ENCODE measurements at places on chromosomes 3 and 15.
A peak's percentile ranks its signal among the peaks of the same experiment; 100 is the strongest.

DNA sequence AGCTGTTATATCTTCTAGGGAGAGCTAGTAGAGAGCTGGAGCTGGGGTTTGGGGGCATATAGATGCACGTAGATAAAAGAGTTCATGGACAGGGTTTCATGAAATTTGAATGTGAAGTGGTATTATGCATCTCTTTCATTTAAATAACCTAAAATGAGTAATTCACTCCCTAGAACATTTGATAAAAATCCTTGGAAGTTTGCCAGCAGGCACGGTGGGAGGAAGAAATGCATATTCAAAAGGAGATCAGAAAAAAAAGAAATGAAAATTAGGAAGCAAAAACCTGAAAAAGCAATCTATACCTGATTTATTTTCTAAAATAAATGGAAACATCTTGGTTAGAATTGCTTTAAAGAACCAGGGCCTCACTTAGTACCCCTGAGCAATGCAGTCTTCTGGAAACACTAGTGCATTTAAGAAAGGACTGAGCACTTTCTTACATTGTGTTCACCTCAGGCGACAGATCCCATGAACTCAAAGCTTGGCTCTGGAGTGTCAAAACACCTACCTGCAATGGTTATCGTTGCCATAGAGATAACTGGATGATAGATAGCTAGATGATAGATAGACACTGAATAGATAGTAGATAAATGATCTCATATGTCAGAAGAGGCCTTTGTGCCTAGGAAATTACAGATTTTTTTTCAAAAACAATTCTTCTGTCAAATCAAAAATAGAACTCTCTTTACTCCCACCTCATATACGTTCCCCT lies 458.6 kb upstream of the THRB start:
- no peak for DNase-seq

- DNase-seq = no peak
Observed at GRCh38 chr3:102866845-102867244, 432.0 kb downstream of the ZPLD1 start.

DNA sequence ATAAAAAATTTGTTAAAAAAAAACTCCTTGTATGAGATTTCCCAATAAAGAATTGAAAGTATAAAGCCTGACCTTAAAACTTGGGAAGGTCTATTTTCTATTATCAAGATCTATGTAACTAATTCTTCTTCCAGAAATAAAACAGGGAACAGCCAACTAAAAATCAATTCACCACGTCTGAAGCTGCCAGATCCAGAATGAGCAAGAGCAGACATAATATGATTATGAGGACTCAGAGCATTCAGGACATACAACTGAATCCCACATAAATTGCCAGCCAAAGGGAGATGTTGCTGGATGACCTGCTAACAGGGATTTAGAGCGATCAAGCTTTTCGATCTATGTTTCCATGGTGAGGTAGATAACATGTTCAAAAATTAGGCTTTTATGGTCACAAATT lies 1151.3 kb upstream of the CADM2 start:
- no peak for DNase-seq

DNA sequence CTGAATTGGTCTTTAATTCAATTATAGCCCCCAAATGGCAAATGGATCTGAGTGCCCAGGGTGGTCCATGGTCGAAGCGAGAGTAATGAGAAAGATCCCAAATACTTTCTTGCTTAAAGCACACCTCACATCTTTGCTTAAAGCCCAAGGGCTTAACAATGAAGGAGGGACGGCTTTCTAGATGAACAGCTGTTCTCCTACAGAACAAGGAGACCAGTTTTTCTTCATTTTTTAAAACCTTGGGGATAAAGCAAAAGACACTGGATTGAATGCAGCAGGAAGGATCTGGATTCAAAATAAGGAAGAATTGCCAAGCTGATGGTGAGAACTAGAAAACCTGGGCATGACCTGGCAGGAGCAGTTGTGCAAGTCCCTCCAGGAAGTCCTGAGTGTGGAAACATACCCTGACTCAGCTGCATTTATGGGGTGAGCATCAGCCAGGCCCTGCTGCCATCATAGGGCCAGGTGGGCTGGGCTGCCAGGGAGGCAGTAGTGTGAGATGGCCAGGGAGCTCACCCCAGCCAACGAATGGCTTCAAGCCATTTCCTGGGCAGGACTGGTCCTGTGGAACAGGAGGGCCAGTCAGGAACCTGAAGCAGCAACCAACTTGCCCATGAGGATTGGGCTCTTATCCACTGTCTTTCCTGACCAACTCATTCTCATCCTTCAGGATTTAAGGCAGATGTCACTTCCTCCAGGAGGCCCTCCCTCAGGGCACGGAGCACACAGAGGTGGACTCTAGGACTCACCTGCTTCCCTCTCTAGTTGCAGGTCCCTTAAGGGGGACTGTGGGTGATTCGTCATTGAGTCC lies 18.4 kb upstream of the RHCG start:
- DNase-seq = no peak

DNA sequence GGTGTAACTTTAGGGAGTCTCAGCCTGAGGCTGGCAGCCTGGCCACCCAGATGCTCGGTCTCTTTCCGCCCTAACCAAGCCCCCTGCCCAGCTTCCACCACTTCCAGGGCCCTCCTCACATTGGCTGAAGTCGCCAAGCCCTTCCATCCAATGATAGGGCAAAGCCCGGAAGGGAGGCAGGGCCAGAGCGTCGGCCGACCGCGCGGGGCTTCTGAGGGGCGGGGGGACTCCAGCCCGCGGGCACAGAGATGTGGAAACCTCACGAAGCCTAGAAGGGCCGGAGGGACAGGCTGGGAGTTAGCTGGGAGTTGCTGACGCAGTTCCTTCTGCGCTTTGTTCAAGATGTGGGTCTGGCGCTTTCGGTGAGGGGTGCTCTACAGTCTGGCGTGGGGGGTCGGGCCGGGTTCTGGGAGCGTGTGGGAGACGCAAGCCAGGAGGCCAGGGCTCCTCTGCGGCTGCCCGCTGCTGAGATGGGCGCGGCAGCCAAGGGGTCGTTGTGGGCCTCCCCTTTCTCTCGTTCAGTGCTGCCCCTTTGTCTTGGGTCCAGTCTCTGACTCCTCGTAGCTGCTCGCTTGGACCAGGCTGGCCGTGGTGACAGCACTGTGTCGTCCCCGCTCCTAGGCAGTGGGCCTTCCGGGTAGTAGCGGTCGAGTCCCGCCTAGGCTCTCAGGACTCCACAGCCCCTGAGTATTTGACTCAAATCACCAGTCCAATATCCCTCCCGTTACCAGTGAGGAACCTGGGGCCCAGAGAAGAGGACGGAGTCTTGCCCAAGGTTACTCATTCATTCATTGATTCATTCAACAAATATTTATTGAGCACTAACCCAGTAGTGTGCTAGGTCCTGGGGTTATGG lies at the start of gene ZNF660:
Gene ZNF660, plus strand, starts transcription at position 319 of the 856 bp plus-strand sequence. CDS start 9,230 bp downstream, outside the sequence.
- DNase-seq = peak; percentile 66

DNA sequence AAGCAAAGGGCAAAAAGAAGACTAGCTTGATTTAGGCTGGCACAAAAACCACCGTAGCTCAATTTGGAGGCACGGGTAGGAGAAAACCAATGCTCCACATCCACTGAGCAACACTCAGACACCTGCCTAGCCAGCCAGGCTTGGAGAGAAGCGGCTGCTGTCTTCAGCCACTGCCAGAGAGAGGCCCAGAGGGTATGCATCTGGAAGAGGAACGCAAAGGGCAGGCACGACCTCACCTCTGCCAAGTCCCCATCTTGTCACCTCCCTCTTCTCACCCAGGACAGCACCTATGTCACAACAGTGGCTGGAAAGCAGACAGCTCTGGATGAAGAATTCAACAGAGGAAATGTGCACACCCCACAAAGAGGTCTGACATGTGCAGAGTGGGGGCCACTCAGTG lies 93.5 kb downstream of the ADAMTS17 start:
- DNase-seq = no peak

DNA sequence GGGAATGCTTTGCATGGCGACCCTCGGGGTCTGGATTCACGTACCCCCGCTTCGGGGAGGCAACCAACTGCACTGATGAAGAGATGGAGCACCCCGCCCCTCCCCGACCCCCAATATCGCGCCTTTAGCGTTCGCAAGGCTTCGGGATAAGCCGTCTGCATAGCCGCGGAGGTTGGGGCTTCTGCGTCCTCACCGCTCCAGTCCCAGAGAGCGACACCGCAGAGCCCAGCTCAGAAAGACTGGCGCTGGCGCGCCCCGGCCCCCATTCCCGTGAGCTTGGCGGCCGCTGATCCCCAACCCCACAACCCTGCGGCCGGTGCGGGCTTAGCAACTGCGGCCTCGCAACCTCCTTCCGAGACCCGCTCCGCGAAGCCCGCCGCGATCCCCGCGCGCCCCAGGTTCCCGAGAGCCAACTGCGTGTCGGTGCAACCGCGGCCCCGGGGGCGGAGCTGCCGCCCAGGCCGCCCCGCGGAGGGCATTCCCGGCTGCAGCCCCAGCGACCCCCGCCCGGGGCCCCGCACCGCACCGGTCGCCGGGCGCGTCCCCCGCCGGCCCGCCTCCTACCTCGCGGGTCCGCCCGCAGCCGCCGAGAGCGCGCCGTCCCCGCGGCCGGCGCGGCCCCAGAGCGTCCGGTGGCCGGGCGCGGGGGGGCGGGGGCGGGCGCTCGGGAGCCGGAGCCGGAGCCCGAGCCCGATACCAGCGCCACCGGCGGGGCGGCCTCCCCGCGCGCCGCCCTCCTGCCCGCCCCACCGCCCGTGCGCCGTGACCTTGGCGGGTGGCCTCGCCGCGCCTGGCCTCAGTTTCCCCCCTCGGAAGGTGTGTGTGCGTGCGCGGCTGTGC lies 79.5 kb downstream of the IQSEC1 start:
- no peak for DNase-seq

- DNase-seq = no peak
Observed at GRCh38 chr3:105791919-105792786, 76.7 kb downstream of the CBLB start.

DNA sequence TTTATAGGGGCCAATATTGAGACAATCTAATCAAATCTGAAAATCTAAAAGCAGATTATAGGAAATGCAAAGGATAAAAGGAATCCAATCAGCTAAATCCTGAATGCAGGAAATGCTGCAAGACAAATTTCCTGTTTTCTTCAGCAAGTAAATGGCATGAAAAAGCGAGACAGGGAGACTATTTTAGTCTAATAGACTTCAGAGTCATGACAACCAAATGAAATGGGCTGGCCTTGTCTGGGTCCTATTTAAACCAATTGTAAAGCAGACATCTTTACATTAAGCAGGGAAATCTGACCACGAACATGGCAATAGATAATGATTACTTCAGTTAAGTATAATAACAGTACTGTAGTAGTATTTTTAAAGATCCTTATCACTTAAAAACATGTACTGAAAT lies 2.1 kb downstream of the DBR1 start:
- DNase-seq = no peak

DNA sequence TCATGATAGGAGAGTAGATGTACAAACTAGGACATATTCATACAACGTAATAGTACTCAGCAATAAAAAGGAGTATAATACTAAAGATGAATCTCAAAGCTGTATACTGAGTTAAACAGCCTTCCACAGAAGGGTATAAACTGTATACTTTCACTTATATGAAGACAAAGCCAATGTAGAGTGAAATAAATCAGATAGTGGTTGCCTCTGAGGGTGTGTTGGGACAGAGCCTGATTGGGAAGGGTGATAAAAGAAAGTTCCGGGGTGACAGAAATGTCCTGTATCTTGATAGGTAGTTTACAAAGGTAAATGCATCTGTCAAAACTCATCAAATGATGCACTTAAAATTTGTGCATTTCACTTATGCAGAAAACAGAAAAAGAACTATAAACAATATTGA lies 122.5 kb downstream of the ADAM10 start:
- DNase-seq = no peak

GRCh38 chr3:143083781-143084180 lies 35.8 kb upstream of the CHST2 start:
- no peak for DNase-seq

DNA sequence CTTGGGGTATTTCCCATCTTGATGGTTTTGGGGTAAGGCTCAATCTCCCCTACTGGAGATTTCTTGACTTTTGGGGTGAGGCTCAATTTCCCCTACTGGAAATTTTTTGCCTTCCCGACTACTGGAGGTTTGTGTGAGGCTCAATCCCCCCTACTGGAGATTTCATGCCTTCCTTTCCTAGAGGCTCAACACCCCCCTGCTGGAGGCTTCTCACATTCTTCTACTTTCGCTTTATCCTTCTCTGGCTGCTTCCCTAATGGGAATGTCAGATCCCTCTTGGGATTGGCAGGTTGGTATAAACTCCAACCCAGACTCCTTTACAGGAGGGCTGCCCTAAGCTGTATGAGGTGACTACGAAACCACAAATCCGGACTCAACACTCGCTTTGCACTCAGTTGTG lies 49.2 kb downstream of the KATNBL1 start:
- no peak for DNase-seq

DNA sequence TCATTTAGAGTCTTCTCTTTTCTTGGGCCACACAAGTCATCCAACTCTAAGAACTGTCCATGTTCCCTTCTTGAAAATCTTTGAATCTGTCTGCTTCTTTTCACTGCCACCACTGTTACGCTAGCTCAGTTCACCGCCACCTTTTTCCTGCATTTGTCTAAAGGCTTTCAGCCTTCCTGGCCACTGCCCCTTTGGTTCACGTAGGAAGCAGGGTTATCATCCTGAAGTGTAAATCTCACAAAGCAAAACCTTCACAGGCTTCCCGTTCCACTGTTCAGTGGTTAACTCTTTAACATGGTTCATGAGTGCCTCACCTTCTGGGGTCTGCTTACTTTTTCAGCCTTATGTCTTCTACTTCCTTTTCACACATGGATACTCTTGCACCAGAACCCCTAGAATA lies 26.3 kb upstream of the CCDC39 start:
- no peak for DNase-seq

- no peak for DNase-seq
Observed at GRCh38 chr3:171286580-171287249, 173.5 kb downstream of the TNIK start.

DNA sequence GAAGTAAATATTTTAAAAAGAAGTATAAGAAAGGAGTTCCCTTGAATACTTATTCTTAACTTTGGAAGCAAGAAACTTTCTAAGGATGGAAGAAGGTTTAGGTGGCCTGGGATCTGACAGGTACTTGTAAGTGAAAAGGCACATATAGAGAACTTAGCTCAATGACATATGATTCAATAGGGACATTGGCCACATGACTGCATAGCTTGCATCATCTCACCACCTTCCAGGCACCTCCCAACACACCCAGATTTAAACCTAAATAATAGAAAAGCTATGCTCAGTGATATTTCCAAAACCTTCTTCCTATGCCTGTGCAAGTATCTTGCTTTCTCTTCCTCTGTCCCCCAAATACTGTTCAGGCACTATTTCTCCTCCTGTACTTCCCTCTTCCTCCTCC lies 4.7 kb upstream of the P2RY1 start:
- DNase-seq = no peak

DNA sequence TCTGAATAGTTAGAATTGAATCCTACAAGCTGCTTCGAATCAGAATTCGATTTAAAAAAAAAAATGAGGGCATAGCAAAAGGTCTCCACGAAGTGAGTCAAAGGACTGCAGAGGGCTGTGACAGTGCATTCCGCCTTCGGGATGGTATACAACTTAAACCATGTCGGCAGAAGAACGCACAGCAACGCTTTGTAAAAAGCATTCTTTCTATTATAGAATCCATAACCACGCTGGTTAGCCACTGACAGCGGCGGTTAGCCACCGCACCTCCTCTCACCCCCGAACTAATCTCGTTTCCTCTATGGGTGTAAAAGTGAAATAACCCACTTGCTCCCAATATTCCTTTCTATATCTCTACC lies 664 bp upstream of the PIK3CA start:
- no peak for DNase-seq
